Osteocyte (in vitro differentiated cells): ENCODE measurements at places on chromosomes 5 and 9. TPM values are rescaled to one million over a fixed set of nuclear protein-coding genes. Genes with fewer than 3 reads are reported as not detected.

DNA sequence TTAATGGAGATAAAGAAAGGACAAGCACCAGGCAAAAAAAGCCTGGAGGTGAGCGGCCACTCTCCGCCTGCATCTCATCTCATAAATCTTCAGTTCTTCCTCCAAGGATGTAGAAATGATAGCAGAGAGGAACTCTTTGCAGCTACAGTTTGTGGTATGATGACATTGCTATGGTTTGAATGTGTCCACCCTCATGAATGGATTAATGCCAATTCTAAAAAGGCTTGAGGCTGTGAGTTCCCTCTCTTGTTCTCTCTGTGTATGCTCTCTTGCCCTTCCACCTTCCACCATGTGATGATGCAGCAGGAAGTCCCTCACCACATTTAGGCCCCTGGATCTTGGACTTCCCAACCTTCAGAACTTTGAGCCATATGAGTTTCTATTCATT, 126.4 kb downstream of the SPOCK1 start:
- DNase-seq, result no peak

GRCh38 chr9:112245126-112245525, 70.0 kb upstream of the SUSD1 start:
- no peak for DNase-seq

- no peak for DNase-seq
Observed at GRCh38 chr5:32615236-32615635, 29.9 kb downstream of the SUB1 start.

DNA sequence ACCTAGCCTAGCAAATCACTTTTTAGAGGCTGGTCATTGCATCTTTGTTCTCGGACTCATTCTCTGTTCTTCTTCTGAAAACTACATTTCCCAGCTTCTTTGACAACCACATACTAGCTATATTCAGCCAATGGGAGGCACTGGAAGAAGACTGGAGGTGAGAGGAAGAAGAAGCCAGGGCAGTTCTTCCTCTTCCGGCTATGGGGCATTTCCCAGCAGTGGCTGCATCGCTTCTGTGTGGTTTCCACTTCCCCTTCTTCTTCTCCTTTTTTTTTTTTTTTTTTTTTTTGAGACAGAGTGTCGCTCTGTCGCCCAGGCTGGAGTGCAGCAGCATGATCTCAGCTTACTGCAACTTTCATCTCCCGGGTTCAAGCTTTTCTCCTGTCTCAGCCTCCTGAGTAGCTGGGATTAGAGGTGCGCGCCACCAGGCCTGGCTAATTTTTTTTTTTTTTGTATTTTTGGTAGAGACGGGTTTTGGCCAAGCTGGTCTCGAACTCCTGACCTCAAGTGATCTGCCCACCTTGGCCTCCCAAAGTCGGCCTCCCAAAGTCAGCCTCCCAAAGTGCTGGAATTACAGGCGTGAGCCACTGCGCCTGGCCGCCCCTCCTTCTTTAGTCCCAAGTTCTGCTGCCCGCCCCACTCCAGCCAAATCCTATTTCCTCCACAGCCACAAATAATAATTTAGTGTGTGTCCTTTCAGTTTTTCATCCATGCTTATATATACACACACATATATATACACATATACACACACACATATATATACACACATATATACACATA, 6.9 kb upstream of the UBAP1 start:
- no peak for DNase-seq

GRCh38 chr9:9790216-9790872, 822.5 kb downstream of the PTPRD start:
- DNase-seq, result no peak

The SLC34A3 gene
- total RNA-seq, result not detected in 2 replicates

DNA sequence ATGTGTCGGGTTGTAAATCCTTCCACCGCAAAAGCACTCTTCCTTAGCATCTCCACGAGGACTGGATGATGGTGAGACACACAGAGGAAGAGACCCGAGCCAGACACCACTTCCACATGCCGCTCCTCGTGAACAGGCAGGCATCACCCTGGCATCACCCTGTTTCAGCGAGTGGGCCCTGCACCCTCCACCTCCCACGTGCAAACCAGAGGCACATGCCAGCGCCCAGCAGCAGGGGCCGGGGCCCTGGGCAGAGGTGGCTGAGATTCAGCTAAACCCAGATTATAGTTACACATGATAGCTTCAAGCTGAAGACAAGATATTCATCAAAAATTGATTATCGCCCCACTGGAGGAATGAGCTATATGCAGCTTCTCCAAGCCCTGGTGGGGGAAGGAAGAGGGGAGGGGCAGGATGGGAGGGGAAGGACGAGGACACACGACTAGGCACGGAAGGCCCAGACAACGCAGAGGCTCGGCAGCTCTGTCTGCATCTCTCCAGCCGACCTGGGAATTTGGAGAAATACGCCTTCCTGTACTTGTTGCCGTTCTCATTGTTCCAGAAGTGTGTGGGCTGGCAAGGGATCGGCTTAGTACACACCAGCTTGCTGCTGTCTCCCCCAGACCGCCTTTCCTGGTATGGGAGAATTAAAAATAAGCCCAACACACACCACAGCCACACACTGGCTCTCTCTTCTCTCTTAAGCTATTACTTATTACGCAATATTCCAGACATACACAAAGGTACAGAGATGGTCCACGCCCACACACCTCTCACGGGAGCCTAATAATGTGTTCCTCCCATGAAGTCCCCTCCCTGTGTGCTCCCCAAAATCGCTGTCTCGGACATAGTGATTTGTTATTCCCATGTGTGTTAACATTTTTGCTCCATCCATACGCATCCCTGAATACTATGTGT, 50.4 kb upstream of the ZNF354A start:
- DNase-seq, result no peak

DNA sequence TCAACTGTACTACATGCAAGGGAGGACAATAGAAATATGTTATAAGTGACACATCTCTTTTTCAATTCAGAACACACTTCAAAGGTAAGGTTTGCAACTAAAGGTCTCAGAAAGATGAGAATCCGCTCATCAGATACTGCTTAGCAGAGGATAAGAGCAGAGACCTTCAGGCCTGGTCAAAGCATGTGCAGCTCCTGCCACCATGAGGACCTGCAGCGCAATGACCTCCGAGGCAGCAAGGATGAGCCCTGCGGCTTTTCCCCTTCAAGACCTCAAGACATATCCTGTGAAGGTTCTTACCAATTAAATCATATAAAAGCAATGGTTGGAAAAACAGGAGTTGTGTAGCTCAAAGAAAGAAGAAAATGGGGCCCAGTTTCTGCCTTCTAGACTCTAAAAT, 135.8 kb downstream of the TRIM36 start:
- no peak for DNase-seq

The CCDC152 gene
- total RNA-seq, result not detected in 2 replicates

DNA sequence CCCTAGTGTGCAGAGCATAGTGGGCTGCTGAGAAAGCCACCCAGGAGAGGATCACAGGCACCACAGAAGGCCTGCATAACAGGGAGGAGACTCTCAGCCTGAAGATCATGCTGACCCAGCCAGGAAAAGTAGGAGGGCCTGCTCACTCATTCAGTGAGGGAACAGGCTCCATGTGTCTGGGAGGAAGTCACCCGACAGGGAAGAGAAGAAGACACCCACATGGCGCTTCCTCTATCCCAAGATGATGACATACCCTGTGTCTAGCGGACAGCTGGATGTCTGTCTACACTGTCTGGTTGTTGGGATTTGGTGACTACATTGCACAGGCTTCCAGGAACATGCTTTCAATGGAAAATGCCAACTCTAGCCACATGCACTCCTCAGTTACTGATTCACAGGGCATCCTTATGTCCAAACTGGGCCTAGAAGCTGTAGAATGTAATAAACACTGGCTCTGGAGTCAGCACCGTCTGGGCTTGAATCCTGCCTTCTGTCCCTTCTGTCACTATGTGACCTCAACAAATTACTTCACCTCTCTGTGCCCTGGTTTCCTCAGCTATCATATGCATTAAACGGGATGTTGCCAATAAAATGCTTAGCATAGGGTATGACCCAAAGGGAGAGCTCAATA, 47.6 kb downstream of the KLHL3 start:
- DNase-seq, result no peak

The ZNF454 gene
- 1.2 and 1.6 TPM in 2 replicates for total RNA-seq

DNA sequence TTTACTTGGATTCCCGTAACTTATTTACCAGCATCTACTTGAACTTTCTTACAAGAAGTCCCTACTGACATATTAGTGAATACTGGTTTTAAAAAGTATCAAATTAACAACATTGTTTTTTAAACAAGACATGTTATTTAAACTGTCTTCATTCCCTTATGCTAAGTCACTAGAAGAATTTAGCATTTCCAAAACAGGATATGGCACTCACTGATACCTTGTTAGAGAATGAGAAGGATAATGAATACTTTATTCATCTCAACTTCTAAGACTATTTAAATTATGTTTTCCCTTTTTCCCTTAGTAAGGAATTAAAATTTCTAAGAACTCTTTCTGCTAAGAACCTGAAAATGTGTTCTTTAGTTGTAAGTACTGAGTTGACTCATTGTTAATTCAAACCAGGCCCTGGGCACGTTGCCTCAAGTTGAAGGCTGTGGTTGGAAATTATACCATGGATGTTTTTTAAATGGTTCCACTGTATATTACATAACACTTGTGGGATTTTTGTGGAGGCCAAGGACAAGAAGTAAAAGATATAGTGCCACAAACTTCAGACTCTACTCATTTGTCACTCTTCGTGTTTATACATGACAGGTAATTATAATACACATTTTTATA, 219.0 kb upstream of the EDIL3 start:
- no peak for DNase-seq

DNA sequence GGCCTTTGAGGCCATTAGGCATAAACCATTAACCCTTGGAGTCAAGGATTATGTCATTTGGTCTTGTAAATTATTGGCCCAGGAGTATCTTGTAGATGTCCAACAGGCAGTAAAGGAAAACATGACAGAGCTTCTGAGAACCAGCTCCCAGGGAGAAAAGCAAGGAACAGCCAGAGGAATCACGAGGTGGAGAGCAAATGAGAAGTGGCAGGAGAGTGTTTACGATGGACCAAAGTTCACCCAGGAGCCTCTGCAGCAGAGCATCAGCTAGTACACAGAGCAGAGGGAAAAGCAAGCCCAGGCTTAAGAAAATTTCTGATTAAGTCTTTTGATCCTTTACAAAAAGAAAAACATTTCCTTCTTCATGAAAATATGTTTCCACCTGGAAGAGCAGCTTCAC, 206.2 kb downstream of the NDUFS4 start:
- no peak for DNase-seq

- no peak for DNase-seq
Observed at GRCh38 chr9:116796669-116797068, 109.6 kb downstream of the TRIM32 start.

- DNase-seq, result no peak
Observed at GRCh38 chr9:95446984-95447383, 69.8 kb downstream of the PTCH1 start.

DNA sequence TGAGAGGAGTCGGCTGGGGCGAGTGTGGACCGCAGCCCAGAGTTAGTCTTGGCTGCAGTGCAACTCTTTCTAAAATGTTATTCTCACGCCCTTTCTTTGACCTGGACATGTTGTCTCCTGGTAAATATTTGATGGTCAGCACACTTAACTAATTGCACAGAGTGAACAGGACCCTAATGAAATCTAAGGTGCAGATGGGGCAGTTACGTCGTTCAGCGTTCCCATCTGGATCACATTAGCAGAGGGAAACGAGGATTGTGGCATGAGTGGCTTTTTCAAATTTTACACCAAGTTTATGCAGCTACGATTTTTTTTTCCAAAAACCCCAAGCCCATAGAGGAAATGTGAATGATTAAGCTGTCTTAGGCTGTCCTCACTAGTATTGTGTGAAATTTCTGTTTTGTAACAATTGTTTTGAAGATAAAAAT, 483 bp downstream of the C9orf85 start:
- no peak for DNase-seq

- no peak for DNase-seq
Observed at GRCh38 chr5:149961186-149961685, 678 bp downstream of the SLC26A2 start.

The C5orf52 gene
- total RNA-seq, result not detected in 2 replicates

The KLHL9 gene
- total RNA-seq, result 33.6 and 35.2 TPM in 2 replicates

- no peak for DNase-seq
Observed at GRCh38 chr9:114176624-114177291, 21.4 kb downstream of the COL27A1 start.

The SLC6A18 gene
- not detected in 2 replicates for total RNA-seq

The CCDC180 gene
- total RNA-seq, result 10.7 and 14.5 TPM in 2 replicates

DNA sequence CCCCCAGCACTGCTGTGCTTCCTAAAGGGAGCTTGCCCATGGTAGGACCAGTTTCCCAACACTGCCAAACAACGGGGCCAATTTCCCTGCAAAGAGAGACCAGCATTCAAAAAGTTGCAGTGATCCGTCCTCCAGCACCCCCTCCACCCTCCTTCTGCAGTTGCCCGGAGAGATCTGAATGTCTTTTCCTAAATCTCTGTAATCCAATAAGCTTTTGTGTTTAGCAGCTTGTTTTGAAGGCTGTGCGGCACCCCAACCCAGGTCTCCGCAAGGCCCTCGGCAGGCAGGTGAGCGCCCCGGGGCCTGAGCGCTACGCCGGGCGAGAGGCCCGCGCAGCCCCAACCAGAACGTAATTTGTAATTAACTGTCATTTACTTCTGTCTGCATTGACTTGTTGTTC, 366.9 kb upstream of the IRX2 start:
- DNase-seq, result peak; percentile 63

The ROPN1L gene
- not detected in 2 replicates for total RNA-seq

DNA sequence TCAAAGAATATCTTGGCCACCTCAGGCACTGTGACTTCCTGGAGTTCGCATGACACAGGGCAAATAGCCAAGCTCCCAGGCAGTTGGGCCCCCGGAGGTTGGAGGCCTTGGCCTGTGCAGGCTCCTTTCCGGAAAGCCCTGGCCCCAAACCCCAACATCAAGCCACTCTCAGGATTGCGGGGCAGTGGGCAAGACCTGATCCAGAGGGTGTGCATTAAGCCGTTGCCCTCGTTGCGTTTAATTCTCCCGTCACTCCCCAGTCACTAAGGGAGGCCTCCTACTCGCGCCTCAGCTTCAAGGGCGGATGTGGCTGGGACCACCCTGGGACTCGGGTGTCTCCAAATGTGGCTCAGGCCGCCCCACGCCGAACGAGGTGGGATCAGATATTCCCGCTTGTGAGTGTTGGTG, 60.1 kb downstream of the TMEM174 start:
- DNase-seq, result no peak

GRCh38 chr5:40490464-40491111, 189.1 kb upstream of the PTGER4 start:
- no peak for DNase-seq

GRCh38 chr5:148469501-148469935, 85.8 kb downstream of the FBXO38 start:
- no peak for DNase-seq

GRCh38 chr5:123876276-123876790, 364.4 kb downstream of the CSNK1G3 start:
- DNase-seq, result no peak
